ENCODE measurements at places on chromosomes 6 and 20. TPM values are rescaled to one million over a fixed set of nuclear protein-coding genes. Genes with fewer than 3 reads are reported as not detected.

- no peak for DNase-seq
Measured at GRCh38 chr6:71388068-71388744, 99.6 kb downstream of the OGFRL1 start.

Gene PGC
- not detected for total RNA-seq

DNA sequence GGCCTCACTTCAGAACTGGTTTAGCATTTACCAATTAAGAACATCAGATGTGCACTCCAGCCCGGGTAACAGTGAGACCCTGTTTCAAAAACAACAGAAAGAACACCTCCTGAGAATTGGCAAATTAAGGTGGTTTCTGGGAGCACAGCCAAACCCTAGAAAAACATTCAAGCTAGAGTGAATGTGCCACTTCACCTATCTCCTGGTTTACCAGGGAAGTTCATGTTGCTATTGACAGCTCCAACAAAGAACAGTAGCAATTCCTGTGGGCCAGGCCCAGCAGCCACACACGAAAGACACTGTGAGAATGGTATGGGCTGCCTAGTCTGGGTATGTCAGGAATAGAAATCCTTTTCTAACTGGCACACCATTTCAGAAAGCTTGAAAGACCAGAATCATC, 4.9 kb downstream of the POLR1C start:
- no peak for DNase-seq

Gene C20orf204
- total RNA-seq, result 0.31 TPM

- DNase-seq, result no peak
Measured at GRCh38 chr20:24452498-24453127, 16.8 kb upstream of the SYNDIG1 start.

Measured in HFFc6 (cell line).